ENCODE measurements at places on chromosomes 7 and 10.

- no peak for DNase-seq
Observed at GRCh38 chr7:149367418-149368180, 93.3 kb downstream of the ZNF777 start.

- no peak for DNase-seq
Observed at GRCh38 chr10:64037071-64037661, 516.0 kb downstream of the REEP3 start.

DNA sequence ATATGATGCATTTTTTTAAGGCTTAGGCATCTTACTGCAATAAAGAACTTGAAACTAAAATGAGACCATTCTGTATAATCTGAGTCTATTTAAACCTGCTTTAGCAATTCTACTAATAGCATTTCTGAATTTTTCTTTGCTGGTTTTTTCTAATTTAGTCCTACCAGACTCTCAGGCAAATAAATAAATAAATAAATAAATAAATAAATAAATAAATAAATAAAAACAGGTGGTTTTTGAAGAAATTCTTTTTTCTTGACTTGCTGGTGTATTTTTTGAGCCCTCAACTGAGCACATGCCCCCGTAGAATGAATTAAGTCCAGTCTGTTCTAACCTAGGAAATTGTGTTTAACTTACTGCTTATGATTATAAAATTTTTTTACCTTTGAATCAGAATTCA lies 134.7 kb upstream of the FOXP2 start:
- no peak for DNase-seq

DNA sequence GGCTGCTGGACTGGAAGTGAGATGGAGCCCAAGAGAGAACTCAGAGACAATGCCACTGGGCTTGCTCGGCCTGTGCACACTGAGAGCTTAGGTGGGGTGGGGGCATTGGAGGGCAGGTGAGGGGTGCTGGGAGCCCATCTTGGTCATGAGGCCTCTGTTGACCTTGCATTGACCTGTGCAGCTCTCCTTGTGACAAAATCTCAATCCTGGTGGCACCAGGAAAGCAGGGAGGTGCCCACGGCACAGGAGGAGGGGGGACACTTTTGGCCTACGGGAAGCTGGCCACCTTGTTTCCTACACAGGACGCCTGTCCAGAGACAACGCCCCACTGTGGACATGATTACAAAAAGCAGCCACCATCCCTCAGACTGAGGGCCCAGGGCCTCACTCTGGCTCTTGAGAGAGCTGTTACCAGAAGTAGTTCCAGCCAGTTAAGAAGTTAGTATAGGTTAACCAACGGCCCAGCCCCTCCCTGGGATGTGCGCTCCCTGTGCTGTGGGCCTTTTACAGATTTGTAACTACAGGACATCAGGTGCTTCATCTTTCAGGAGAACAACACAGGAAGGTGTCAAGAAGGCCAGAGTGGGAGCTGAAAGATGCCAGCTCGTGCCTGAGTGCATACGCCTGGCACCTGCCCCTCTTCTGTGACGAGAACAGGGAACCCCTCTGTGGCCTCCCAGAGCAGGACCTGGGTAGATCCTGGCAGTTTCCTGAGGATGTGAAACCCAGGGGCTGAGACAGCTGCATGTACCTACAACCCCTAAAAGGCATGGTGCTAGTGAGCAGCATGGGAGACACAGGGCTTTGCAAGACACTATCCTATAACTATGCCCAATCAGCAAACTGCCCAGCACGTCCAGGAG lies 10.3 kb downstream of the PKD1L1 start:
- DNase-seq: no peak

DNA sequence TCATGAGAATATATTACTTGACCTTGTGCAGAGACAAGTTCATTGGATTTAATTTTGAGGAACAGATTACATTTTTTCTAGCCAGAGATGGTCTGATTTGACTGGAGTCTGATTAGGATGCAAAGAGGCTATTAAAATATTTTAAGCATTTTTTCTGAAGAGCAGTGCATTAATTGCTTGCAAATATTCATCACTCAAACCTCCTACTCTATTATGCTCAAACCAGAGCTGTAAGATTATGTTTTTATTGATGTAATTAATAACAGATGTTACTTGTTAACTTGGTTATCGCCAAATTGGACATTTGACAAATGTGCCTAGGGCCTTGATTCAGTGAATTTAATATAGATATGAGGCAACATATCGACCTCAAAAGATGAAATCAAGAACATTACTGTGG lies 160.9 kb upstream of the SLC13A1 start:
- DNase-seq: no peak

- no peak for DNase-seq
Observed at GRCh38 chr7:29953726-29954347, 35.8 kb downstream of the SCRN1 start.

- no peak for DNase-seq
Observed at GRCh38 chr10:31759124-31759798, 169.4 kb downstream of the ARHGAP12 start.

DNA sequence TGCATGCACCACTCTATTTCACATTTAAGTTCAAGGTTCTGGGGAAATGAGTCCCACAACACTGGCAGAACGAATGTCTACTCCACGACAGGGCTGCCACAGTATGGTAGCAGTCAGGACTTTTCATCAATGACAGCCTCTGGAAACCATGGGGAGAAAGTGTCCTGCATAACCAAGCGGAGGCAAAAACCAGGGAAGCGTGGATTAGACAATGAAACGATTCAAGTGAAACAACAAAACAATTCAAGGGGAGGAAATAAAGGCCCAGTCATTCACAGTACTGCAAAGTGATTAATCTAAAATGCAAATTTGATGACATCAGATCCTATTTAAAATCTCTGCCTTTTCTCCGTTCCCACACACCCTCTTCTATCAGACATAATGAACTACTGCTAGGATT lies 168.2 kb downstream of the DPY19L1 start:
- DNase-seq: no peak

GRCh38 chr7:40192036-40192435 lies 57.2 kb downstream of the SUGCT start:
- no peak for DNase-seq

GRCh38 chr7:87473986-87474385 lies 1.5 kb downstream of the ABCB4 start:
- DNase-seq: no peak

DNA sequence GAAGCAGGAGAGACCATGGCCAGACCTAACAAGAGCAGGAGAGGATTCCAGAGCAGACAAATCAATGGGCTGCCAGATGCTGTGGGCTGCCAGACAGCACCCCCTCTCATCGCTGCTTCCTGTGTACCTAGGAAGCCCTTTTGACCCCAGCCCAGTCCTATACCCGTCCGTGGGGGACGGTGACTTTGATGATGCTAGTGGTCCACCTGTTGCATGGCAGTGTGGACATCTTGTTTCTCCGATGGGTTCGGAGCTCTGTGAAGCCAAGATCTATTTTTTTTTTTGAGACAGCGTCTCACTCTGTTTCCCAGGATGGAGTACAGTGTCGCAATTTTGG lies 18.2 kb upstream of the GDI2 start:
- DNase-seq: no peak

GRCh38 chr7:74544706-74545469 lies 91.2 kb downstream of the GTF2IRD1 start:
- DNase-seq: no peak

DNA sequence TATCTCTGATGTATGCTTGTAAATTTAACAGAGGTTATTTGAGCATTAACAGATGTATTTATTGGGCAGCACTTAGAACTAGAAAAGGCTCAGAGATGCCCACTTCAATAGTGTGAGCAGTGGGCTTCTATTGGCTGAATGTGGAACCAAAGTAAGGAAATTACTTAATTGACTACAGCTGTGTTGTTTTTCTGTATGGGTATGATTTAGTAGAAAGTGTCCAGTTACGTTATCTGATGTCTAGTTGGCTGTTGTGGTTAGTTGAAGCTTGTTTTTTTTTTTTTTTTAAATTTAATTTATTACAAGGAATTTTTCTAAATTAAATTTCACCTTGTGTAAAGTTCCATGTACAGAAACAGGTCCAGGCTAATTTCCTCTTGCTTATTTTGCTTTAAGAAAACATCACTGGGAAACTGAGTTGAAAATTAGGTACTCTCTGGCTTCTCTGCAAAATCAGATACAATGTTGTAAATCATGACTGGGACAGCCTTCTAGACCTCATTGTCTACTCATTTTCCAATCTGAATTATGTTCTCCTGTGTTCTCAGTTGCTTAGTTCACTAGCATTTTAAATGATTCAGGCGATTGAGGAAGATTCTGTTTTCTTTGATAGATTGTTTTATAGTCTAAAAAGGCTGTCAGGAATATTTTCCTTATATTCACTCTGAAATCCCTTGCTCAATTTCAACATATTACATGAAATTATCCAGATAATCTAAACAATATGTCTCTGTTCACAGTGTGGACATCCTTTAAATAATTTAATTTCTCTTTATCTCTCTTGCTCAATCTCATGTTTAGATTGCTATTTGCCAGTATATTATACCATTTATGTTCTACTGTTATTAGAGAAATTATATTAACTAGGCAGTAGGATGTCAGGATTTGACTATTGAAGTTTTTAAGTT lies 53.0 kb downstream of the PHF14 start:
- no peak for DNase-seq

GRCh38 chr7:33511778-33512177 lies 382.4 kb downstream of the BBS9 start:
- no peak for DNase-seq

All from stimulated activated CD8-positive, alpha-beta memory T cell treated with anti-CD3 and anti-CD28 coated beads, Interleukin-2, amount 100 ng/mL, for 1 hour (primary cell).